ENCODE measurements at places on chromosomes 16 and 17.

- DNase-seq = no peak
Measured at GRCh38 chr16:13332713-13333255, 431.4 kb downstream of the SHISA9 start.

DNA sequence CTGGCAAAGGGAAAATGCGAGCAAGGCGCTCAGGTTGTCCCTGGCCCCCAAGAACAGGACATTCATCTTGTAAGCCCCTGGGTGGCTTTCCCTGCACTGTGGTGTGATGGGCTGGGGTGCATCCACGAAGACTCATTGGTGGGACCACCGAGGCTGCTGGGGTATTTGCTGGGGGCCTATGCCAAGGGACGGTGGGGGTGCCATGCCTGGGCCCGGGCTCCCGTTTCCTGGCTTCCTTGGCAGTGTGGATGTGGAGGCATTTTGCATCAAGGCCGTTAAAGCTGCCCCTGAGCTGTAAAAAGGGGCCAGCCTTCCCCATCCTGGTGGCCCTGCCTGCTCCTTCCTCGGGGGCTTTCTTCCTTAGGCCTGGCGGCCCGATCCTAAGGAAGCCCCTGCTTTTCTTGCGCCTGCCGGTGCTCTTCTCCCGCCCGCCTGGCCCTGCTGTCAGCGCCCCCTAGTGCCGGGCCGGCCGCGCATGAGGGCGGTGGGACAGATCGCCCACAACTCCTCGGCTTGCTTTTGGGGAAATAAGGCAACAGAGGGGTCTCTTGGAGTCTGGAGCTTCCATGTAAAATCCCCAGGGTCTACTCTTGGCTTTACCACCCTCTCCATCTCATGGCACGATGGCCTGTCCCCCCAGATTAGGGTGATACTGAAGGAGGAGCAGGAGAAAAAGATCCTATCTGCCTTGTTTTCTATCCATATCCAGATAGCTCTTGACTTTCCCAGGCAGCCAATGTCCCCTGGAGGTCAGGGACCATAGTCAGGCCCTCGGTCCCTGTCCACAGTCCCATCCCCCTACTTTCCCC is 9.8 kb upstream of the TBX2 start:
- peak; percentile 30 for DNase-seq

- no peak for DNase-seq
Measured at GRCh38 chr16:53999841-54000240, 286.7 kb downstream of the IRX3 start.

DNA sequence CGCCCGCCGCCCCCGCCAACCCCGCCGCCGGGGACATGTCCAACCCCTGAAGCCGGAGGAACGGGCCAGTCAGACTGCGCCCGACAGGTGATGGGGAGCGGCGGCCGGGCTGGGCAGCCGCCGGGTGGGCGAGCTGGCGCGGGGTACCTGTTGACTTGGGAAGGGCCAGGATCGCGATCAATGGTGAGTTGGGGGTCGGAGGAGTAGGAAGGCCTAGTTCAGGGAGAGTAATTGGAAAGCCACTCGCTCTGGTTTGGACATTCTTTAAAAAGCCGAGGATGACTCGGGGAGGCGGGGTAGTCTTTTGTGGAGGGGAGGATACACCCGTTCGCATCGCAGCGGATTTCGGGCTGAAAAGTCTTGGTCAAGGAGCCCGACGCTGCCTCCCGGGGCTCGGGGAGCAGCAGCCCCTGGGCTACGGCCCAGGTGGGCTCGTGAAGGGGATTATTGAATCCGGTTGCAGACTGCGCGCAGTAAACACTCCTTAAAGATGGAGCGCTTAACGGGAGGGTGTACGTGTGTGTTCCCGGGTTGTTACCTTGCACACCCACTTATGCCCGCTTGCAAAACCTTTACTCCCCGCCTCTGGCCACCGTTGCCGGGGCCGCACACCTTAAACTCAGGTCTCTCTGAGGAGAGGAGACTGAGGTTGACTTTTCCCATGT is 123.8 kb downstream of the GOSR1 start:
- DNase-seq = peak; percentile 15

DNA sequence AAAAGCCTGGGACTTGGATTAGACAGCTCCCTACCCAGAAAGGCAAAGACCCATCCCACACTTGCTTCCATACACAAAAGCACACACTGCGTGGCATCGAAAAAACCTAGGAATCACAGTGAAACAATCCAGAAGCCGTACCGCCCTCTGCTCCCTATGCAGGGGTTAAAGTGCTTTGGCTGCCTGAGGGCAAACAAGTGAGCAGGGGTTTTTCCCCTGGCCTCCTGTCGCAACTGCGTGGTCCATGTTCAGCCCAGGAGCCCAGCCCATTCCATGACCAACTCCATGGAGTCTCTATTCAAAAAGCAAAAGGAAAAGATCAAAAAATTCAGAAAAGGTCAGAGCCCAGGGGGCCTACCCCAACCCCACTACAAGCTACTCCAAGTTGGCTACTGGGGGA is 3.6 kb upstream of the GSDMB start:
- no peak for DNase-seq

GRCh38 chr17:75712446-75712845 is 8.8 kb upstream of the ITGB4 start:
- DNase-seq = no peak

DNA sequence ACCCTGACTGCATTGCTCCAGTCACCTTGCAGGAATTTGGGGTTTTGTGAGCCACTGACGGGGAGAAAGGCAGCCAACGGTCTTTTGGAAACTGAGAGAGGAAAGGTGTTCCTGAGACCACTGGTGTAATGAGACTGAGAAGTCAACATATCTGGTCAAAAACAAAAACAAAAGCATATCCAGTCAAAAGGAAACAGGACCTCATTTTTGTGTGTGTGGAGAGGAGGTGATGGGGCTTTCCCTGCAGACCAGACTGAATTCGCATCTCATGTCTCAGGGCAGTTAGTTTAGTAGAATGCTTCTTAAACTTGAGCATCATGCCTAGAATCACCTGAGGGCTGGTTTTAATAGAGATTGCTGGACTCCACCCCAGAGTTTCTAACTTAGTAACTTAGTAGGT is 198.4 kb downstream of the COPRS start:
- DNase-seq = no peak

GRCh38 chr16:5062790-5063765 is 2.7 kb downstream of the C16orf89 start:
- no peak for DNase-seq

DNA sequence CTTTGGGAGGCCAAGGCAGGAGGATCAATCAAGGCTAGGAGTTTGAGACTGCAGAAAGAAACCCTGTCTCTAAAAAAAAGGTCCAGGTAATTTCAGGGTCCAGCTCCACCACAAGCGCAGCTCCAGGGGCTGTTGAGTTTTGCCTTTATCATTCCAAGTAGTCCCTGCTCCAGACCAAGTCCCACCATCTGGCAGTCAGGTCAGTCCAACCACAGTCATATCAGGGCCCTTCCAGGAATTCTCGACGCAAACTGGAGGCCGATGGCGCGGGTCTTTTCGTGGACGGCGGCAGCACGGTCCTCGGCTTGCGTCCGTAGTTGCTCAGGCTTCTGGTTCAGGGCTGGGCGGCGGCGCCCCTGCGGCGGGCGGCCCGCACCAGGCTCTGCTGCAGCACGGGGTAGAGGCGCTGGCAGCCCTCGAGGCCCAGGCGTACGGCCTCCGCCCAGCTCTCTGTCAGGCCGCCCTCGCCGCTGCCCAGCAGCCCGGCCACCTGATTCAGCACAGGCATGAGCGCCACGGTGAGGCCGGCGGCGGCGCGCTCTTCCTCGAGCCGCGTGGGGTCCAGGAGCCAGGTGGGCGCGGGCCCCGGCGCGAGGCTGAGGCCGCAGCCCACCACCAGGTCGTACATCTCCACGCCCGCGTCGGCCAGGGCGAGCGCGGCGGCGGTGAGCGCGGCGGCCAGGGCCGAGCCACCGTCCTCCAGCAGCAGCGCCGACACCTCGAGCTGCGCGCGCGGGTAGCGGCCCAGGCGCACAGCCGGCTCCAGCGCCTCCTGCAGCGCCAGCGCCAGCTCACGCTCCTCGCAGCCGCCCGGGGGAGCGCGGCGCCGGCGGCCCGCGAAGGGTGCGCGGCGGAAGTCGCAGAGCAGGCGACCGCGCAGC is 752 bp downstream of the EXOSC6 start:
- no peak for DNase-seq

All from CD4-positive, alpha-beta T cell treated with Interleukin-10 for 1 hour (primary cell).